ENCODE measurements at places on chromosomes 2 and 18. TPM values are rescaled to one million over a fixed set of nuclear protein-coding genes. Genes with fewer than 3 reads are reported as not detected.
A peak's percentile ranks its signal among the peaks of the same experiment; 100 is the strongest.

GRCh38 chr2:46299365-46300263 is 2.4 kb downstream of the EPAS1 start:
- peaks cover 30% of the 10 kb centered on the region for H3K4me1 ChIP-seq
- H3K27ac ChIP-seq = no peak overlapping the region
- H3K4me3 ChIP-seq = peak overlapping the region; percentile 65
- H3K27me3 ChIP-seq = peaks cover 88% of the 10 kb centered on the region
- DNase-seq = no peak

The NAT8 gene
- not detected for total RNA-seq

DNA sequence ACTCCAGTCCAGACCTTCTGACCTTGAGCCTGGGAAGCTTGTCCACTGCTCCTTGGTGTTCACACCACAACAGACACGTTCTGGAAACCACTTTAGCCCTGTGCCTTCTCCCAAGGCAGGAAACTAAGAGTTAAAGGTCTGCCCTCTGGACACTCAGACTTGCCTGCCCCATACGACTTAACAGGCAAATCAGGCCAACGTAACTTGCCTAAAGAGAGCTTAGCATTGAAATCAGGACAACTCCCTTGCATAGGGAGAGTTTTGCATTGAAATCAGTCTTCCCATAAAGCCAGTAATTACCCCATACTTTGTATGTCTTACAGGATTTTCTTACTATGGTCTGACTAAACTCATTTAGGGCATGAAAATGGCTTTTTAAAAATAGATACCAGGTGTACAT is 18.5 kb downstream of the NFE2L2 start:
- H3K4me1 ChIP-seq = peaks cover 65% of the 10 kb centered on the region
- peak overlapping the region; percentile 66 for H3K27ac ChIP-seq
- no peak for DNase-seq
- H3K36me3 ChIP-seq = peaks cover 43% of the 10 kb centered on the region
- H3K27me3 ChIP-seq = no peaks in the 10 kb centered on the region

The ANKMY1 gene
- 15.9 TPM for total RNA-seq

- H3K4me1 ChIP-seq = no peaks in the 10 kb centered on the region
- H3K36me3 ChIP-seq = no peaks in the 10 kb centered on the region
- H3K4me3 ChIP-seq = no peak overlapping the region
- H3K27ac ChIP-seq = no peak overlapping the region
- no peaks in the 10 kb centered on the region for H3K27me3 ChIP-seq
- no peak for DNase-seq
Observed at GRCh38 chr18:25434745-25435144, 82.8 kb upstream of the ZNF521 start.

The KIF3C gene
- 4.1 TPM for total RNA-seq

The STPG4 gene
- not detected for total RNA-seq

GRCh38 chr18:56748698-56749268 is 97.6 kb downstream of the WDR7 start:
- no peak overlapping the region for H3K27ac ChIP-seq
- H3K4me3 ChIP-seq = no peak overlapping the region
- H3K4me1 ChIP-seq = peaks cover 19% of the 10 kb centered on the region
- DNase-seq = no peak
- no peaks in the 10 kb centered on the region for H3K27me3 ChIP-seq

The GCKR gene
- not detected for total RNA-seq

DNA sequence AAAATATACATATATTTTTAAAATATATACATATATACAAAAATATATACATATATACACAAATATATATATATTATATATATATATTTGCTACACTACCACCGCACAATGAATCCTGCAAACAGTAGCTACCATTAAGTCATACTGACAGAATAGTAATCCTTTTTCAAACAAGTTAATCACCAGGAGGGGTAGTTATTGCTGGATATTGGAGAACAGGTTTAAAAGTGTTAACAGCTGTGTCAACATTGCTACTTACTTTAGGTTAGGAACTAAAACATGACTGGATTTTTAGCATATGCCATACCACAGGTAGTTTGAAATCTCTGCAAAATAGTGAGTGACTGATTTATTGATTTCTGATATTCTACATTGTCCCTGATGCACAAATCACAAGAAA is 529.1 kb upstream of the CDH7 start:
- no peaks in the 10 kb centered on the region for H3K36me3 ChIP-seq
- no peak overlapping the region for H3K27ac ChIP-seq

DNA sequence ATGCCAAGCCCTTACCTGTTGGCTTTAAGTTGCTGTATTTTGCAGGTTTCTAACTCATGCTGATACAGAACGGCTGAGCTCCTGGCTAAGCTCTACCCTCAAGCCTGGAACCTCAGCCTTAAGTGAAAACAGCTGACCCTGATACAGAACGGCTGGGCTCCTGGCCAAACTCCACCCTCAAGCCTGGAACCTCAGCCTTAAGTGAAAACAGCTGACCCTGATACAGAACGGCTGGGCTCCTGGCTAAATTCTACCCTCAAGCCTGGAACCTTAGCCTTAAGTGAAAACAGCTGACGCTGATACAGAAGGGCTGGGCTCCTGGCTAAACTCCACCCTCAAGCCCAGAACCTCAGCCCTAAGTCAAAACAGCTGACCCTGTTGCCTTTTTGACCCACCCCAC is 17.6 kb upstream of the DNER start:
- no peak overlapping the region for H3K4me3 ChIP-seq
- no peaks in the 10 kb centered on the region for H3K4me1 ChIP-seq
- DNase-seq = no peak
- H3K36me3 ChIP-seq = no peaks in the 10 kb centered on the region

DNA sequence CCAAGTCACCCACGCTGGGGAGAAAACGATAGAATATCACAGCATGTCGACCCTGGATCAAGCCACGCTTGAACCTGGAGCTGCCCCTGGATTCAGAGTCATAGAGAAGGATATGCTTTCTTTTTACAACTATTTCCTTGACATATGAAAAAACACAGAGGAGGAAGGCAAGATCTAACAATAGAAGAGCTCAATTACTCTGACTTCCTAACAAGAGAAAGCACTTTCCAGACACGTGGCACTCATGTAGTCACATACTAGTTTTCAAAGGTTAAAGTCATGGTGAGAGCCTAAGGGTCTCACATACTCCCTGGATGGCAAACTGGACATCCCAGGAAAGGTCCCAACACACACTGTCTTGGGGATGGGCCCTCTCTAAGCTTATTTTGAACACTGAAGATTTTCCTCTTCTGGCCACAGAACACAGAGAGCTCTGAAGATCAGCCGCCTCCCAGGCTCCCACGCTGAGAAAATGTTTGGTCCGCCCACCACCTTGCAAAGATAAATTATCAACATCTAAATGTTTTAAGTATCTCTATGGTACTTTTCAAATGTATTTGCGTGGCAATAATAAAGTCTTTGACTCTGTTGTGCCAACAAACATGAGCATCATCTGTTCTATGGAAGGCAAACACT is 4.9 kb downstream of the PXDN start:
- no peak for DNase-seq
- peaks cover 23% of the 10 kb centered on the region for H3K27me3 ChIP-seq
- H3K27ac ChIP-seq = no peak overlapping the region
- peaks cover 4% of the 10 kb centered on the region for H3K4me1 ChIP-seq
- H3K4me3 ChIP-seq = no peak overlapping the region
- H3K36me3 ChIP-seq = no peaks in the 10 kb centered on the region

The SLC9A4 gene
- not detected for total RNA-seq

DNA sequence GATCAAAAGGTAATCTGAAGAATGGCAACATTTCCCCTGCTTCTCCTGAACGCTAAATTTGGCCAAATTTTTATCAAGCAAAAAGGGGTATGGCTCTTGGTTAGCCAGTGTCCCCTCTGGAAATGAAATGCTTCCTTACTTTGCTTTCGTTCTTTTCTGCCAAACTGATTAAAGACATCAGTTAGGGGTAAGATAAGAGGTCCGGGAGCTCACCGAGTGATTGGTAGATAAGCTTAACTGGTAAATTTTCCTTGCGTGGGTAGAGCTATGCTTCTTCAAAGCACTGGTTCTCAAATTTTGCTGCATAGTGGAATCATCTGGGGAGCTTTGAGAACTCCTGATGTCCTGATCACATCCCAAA is 62.7 kb upstream of the MAPRE2 start:
- H3K27ac ChIP-seq = peak overlapping the region; percentile 85
- no peaks in the 10 kb centered on the region for H3K36me3 ChIP-seq
- peaks cover 33% of the 10 kb centered on the region for H3K4me1 ChIP-seq
- H3K4me3 ChIP-seq = peak overlapping the region; percentile 88
- no peak for DNase-seq

The AUP1 gene
- 140 TPM for total RNA-seq

DNA sequence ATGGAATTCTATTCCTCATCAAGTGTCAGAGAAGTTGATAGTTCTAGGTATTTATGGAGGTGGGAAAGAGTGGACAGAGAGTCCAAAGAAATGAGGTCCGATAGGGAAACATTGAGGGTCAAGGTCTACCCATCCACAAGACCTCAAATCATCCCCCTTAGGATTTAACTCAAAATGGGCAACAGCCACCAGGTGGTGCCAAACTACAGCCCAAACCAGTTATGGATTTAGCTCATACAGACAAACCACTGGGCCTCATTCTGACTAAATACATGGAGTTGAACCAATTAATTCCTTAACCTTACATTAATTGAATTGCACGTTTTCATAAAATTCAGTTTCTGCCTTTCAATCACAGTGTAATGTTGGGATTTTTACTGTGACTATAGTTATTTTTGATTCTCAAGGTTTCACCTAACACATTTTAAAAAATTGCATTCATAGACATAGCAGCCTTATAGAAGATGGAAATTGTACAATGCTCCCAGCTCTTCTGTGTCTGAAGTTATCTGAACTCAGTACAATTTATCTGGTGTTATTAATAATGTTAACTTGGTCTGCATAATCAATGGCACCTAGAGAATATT is 98.2 kb upstream of the HNMT start:
- peak; percentile 22 for DNase-seq
- peaks cover 5% of the 10 kb centered on the region for H3K27me3 ChIP-seq
- H3K36me3 ChIP-seq = no peaks in the 10 kb centered on the region

DNA sequence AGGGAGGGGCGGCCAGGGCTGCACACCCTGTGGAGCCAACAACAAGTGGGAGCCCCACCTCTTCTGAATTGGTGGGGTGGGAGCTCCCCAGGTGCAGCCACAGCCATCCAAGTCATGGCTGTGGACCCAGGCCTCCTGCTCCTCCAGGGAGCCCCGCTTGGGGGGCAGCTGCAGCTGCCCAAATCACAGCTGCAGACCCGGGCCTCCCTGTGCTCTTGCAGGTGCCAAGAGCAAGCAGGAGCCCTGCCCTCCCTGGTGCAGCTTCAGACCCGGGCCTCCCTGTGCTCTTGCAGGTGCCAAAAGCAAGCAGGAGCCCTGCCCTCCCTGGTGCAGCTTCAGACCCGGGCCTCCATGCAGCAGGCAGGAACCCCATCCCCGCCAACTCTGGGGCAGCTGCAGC is 46.5 kb upstream of the COX7A2L start:
- no peak overlapping the region for H3K27ac ChIP-seq
- H3K27me3 ChIP-seq = no peaks in the 10 kb centered on the region
- H3K4me3 ChIP-seq = no peak overlapping the region
- no peaks in the 10 kb centered on the region for H3K36me3 ChIP-seq
- H3K4me1 ChIP-seq = no peaks in the 10 kb centered on the region

- H3K27me3 ChIP-seq = no peaks in the 10 kb centered on the region
- DNase-seq = peak; percentile 28
- H3K27ac ChIP-seq = no peak overlapping the region
- peaks cover 7% of the 10 kb centered on the region for H3K4me1 ChIP-seq
Observed at GRCh38 chr18:62957885-62958472, 242.6 kb downstream of the PHLPP1 start.

The SGO2 gene
- total RNA-seq = 37.6 TPM

The LIMS4 gene
- 0.48 TPM for total RNA-seq

The POLE4 gene
- 59.9 TPM for total RNA-seq

DNA sequence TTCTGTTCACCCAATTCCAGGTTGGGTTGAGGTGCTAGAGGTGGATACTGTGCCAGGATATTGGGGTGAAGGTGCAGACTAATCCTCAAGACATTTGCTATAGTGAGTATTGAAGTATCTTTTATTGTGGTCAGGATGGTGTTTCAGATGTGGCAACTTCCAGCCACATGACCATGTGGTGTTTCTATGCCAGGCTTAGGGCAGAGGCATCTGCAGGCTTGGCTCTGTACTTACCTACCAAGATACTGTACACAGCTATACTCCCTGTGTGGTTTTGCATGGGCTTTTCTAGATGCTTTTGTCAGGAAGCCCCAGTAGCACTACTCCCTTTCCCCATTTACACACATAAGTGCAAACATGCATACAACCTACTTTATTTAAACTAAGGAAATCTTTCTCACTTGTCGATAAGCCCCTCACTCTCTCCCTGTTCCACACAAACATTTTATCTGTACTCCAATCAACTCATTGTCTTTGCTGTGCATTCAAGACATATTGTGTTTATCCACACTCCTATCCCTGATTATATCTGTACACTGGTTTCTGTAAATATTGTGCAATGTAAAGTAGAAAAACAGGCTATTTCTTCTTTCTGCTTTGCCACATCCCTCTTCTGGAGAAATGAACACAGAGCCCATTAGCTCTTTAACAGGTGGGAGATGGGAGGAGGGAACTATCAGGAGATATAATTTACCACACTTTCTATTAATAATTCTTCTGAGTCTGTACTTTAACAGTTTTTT is 12.3 kb downstream of the ARL6IP6 start:
- H3K27ac ChIP-seq = no peak overlapping the region
- DNase-seq = peak; percentile 36
- no peaks in the 10 kb centered on the region for H3K27me3 ChIP-seq
- H3K36me3 ChIP-seq = peaks cover 9% of the 10 kb centered on the region

DNA sequence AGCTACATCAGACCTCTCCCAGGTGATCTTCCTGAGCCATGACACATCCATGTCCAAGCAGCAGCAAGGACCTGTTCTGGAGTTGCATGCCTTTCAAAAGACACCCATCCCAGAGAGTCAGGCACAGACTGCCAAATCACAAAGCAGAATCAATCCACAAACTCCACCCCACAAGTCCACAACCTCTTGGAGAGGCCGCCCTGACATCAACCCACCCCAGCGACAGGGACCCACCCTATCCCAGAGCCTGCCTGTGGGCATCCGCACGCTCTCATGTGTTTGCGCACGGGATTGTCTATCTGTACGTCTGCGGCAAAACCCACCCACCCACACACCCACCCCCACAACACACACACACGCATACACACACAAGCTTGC is 11.9 kb downstream of the SMAD7 start:
- DNase-seq = no peak
- peaks cover 44% of the 10 kb centered on the region for H3K36me3 ChIP-seq
- H3K4me3 ChIP-seq = no peak overlapping the region
- H3K4me1 ChIP-seq = peaks cover 77% of the 10 kb centered on the region
- H3K27me3 ChIP-seq = no peaks in the 10 kb centered on the region
- H3K27ac ChIP-seq = no peak overlapping the region

Measured in activated naive CD8-positive, alpha-beta T cell treated with anti-CD3 and anti-CD28 coated beads for 36 hours (primary cell).